ENCODE measurements at places on chromosomes 16 and 17.

- no peak for DNase-seq
Observed at GRCh38 chr16:70694868-70695218, 9.0 kb upstream of the MTSS2 start.

DNA sequence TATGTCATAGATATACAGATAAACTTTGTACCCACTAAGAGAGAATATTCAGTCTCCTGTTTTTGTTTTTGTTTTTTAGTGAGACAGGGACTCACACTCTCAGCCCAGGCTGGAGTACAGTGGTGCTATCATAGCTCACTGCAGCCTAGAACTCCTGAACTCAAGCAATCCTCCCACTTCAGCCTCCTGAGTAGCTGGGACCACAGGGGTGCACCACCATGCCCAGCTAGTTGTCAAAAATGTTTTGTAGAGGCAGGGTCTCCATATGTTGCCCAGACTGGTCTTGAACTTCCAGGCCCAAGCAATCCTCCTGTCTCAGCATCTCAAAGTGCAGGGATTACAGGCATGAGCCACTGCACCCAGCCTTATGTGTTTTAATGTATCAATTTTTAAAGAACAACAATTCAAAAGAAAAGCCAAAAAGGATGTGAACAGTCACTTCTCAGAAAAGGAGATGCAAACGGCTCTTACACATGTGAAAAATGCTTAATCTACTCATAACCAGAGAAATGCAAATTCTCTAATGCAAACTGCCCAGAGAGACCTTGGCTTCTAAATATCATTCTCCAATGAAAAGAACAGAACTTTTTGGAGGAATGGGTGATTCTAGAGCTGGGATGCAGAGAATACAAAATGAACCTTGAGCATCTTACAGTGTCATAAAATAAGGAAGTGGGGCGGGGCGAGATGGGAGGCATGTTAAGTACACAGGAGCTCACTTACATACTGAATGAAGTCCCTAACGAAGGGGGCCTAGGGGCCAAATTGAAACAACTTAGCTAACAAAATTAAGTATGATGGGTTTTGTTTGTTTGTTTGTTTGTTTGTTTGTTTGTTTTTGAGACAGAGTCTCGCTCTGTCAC is 7.3 kb upstream of the CMTM3 start:
- no peak for DNase-seq

DNA sequence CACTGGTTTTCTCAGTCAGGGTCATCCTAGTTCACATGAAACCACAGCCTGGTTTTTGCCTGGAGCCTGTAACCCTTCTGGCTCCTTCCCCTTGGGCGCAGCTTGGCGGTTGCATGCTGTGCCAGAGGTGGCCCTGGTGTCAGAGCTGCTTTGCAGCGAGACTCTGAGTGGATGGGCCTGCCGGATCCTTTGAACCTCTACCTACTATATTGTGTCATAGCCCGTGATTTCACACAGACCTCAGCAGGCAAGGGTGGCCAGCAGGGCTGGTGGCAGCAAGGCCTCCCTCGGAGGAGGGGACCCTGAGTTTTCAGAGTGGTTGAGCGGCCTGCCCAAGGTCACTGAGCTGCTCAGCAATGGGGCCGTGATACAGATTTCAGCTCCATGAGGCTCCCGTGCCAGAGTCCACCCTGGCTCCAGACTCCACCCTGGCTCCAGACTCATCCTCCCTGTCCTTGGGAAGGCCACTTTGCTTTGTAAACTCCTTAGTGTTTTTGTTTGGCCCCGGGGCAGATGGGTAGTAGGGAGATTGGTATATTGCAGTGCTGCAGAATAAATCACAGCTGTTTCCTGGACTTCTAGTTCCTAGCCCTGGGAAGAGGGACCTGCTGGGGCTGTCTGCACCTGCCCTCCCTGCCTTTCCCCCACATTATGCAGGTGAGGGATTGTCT is 9.7 kb downstream of the MPRIP start:
- DNase-seq = no peak

DNA sequence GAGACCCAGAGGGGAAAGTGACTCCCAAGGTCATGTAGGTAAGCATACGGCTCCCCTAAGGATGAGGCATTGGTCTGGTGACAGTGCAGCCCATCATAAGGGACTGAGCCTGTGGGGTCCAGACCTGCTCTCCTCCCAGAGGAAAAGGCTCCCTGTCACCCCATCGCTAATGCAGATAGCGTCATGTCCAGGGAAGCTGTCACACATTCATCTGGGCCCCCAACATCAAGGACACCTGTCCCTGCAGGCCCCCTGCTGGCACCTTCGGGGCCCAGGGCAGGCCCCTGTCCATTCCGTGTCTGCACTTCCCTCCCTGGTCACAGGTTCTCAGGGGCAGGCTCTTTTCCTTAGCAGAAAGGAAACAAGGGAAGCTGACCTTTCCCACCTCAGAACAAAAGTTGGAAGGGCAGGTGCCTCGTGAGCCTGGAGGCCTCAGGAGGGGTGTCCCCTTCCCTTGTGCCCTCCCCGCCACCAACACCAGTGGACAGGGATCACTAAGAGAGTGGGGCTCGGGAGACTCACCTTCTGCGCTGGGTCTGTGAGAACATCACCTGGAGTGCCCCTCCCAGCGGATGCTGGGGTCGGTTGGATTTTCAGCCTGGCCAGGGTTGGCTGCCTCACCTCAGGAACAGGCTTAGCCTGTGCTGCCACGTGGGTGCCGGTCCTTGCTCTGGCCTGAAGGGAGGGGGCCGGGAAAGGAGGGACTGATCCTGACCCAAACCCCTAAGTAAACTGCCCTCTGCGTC is 17.3 kb upstream of the LASP1NB start:
- DNase-seq = peak; percentile 8

- no peak for DNase-seq
Observed at GRCh38 chr17:72648702-72649101, 443.8 kb downstream of the SLC39A11 start.

- DNase-seq = no peak
Observed at GRCh38 chr17:49035470-49036269, 38.5 kb downstream of the IGF2BP1 start.

DNA sequence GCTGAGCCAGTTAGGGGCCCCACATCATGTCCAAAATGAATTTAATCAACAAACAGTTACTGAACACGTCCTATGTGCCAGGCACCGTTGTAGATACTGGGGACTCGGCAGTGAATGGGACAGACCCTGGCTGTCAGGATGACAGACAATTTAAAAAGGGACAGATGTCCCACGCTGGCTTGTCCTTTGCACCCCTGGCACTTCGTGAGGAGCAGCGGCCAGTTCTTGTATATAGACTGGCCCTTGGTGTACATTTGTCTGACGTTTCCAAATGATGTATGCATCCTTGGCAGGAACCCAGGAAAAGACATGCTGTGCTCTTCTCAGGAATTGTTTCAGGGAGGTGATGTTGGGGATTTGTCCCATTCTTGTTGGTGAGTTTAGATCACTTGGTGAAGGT is 21.1 kb downstream of the IL4R start:
- DNase-seq = no peak

DNA sequence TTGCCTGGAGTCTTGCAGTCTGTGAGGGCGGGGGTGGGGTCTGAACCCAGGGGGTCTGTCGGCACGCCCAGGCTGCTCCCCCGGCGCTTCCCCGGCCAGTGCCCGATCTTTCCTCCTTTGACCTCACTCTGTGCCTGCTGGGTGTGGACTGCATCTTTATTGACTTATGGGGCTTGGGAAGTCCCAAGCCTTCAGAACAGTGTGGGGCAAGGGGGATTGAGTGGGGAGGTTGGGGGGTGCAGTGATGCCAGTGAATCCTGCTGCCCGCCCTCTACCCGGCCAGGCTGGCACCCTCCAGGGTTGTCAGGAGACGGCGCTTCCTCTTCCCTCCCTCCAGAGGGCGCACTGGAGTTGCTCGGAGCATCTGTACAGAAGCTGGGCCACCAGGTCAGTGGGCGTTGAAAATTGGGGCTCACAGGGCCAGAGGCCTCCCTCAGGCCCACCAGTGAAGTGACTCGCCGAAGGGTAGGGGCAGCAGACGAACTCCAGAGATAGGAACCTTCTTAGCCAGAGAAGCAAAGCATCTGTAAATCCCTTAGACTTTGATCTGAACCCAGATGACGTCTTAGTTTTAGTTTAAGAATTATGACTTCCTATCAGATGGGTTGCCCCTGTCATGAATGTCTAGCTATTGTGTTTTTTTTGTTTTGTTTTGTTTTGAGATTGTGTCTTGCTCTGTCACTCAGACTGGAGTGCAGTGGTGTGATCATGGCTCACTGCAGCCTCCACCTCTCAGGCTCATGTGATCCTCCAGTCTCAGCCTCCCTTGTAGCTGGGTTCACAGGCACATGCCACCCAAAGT is 184.8 kb upstream of the CIBAR2 start:
- peak; percentile 17 for DNase-seq

- no peak for DNase-seq
Observed at GRCh38 chr16:524274-525040, 3.1 kb upstream of the CAPN15 start.

DNA sequence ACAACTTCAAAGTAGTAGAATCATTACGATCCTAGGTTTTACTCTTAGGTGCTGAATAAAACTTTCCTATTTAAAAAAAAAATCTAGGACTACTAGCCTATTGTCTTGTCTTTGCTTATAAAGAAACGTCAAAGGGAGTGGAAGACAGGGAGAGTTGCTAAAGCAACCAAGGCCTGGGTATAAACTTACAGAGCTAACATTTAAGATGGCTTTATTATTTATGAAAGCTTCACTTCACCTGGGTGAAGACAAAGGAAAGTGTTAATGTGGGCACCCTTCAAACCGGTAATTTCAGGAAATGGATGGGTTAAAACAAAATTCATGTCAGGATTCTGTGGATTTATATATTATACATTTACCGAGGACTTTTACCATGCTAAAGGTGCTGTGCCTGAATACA is 2.5 kb downstream of the DUSP14 start:
- DNase-seq = no peak

- peak; percentile 44 for DNase-seq
Observed at GRCh38 chr17:29219378-29220047, 27.1 kb upstream of the CRYBA1 start.

DNA sequence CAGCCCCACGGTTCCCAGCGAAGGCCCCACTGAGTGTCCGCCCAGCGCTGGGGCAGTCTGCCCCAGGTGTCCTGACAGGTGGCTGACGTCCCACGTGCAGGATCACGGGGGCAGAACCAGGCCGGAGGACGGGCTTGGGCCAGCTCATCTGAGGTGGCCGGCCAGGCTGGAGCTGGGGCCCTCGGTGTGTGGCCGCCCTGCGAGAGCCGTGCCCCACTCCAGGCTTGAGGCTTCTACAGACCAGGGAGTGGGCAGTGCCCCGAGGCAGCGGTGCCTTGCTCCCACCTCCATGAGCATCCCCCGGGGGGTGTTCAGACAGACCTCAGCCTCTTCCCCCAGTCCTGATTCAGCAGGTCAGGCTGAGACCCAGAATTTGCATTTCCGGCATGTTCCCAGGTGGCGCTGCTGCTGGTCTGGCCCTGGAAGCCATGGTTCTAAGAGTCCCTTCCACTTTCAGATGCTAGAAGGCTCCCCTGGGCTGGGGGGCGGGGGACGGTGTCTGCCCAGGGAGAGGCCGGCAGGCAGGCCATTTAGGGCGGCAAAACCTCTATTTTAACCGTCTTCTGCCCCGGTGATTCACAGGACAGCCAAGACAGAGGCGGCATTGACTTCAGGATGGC is 35.4 kb upstream of the PABPN1L start:
- DNase-seq = no peak

- peak; percentile 67 for DNase-seq
Observed at GRCh38 chr17:59830007-59830630, 62.6 kb downstream of the TUBD1 start.

- no peak for DNase-seq
Observed at GRCh38 chr16:88065747-88066142, 114.5 kb downstream of the BANP start.

- DNase-seq = peak; percentile 77
Observed at GRCh38 chr16:54355251-54355650, 68.7 kb upstream of the IRX3 start.

DNA sequence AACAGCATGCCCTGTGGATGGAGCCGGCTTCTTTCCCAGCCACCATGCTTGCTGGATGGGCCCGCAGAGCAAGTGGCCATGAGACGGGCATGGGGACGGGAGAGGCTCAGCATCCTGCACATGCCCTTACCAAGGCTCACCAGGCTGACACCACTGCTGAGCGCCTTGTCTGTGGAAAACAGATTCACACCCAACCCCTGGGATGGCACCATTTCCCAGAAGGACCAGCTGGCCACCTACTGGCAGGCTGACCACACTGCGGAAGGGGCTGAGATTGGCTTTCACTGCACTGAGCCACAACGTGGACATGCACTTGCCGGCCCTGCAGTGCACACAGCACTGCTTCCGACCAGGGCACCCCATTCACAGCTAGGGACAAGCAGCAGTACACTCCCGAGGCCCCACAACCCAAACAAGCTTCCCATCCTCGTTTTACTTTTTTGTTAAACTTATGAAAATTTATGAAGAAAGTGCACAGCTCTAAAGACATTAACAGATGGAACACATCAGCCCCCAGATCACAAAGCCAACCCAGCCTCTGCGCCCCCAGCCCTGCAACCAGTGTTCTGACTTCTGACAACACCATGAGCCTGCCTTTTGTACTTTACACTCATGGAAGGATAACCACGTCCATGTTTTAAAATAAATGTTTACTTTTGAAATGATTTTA is 13.9 kb upstream of the KRTAP17-1 start:
- DNase-seq = peak; percentile 42

GRCh38 chr16:85567101-85567866 is 45.8 kb upstream of the GSE1 start:
- DNase-seq = no peak

DNA sequence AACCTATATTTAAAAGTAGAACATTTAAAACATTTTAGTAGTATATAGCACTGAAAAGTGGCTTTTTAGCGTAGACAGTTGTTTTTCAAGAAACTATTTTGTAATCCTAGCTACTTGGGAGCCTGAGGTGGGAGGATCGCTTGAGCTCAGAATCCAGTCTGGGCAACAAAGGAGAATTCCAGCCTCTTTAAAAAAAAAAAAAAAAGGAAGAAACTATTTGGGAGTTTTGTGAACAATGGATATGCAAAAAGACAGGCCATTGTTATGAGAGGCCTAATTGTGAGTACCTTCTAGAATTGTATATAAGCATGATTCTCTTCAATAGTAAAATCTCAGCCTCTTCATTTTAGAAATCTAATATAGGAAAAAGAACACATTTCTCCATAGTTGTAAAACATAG is 17.6 kb downstream of the OMG start:
- no peak for DNase-seq

DNA sequence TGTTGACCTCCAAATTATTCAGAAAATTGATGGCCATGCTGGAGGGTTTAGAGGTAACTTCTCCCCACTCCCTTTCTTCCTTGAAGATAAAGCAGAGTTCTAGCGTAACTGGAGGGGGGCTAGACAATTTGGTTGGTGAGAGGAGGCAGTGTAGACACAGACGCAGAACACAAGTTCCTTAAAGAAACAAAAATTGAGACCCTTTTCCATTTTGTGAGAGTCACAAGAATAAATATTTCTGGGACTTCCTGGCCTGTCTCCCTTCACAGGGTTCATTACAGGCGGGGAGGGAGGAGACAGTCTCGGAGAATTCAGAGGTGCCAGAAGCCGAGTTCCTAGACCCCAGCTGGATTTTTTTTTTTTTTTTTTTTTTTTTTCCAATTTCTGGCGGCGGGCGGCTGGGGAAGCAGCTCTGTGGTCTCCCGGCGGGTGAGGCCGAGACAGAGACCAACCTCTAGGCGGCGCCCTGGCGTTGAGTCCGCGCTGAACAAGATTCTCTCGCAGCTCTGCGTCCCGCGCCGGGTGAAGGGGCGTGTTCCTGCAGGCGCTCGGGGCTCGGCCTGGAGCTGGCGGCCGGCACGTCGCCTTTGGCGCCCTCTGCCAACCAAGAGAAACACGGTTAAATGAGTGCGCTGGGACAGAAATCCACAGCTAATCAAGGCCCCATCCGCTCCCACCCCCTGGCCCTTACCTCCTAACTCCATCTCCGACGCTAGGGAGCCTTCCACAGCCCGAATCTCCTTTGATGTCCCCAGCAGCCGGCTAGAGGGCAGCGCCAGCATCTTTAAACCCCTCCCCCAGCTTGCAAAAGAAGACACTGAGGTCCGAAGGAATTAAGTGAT is 10.2 kb upstream of the HOXB9 start:
- DNase-seq = peak; percentile 10
